ENCODE measurements at places on chromosomes 2 and 18.

- DNase-seq: no peak
Observed at GRCh38 chr2:240869109-240869955, 708 bp downstream of the AGXT start.

DNA sequence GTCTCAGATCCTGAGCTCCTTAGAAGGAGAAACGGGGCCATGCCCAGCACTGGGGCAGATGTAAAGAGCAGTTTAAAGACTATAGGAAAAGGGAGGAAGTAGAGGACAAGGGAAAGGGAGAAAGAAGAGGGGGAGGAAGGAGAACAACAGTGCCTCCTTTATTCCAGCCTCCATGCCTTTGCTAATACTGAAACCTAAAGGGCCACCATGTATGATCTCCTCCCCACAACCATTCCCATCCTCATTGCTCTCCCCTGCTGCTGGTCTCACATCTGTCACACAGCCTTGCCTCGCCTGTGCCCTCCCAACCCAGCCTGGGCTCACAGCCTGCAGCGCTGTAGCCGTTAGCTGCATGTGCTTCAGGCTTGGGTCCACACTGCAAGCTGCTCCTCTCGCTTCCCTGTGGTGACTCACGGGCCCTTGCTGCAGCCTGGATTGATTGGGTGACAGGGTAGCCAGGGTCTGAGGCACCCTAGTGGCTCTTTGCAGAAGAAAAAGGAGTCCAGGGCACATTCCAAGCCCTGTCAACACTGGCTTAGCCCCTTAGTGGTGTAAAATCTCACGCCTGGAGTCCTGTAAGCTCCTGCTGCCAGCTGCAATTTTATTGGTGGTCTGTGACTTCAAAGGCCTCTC, 281.9 kb downstream of the SRBD1 start:
- DNase-seq: no peak

DNA sequence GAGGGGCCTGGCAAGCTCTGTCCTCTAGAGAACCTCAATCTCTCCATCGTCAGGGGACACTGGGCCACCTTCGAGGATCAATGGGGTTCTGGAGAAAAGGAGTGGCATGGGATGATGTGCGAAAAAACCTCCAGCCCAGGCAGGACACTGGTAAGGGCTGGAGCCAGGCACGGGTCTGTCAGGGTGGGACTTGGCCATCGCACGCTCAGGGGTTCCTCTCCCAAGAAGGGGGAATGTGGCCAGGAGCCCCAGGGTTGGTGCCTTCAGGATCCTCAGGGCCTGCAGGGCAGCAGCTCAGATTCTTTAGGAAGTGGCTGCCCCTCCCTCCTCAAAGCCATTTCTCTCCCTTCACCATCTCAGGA, 46.8 kb upstream of the PLB1 start:
- no peak for DNase-seq

DNA sequence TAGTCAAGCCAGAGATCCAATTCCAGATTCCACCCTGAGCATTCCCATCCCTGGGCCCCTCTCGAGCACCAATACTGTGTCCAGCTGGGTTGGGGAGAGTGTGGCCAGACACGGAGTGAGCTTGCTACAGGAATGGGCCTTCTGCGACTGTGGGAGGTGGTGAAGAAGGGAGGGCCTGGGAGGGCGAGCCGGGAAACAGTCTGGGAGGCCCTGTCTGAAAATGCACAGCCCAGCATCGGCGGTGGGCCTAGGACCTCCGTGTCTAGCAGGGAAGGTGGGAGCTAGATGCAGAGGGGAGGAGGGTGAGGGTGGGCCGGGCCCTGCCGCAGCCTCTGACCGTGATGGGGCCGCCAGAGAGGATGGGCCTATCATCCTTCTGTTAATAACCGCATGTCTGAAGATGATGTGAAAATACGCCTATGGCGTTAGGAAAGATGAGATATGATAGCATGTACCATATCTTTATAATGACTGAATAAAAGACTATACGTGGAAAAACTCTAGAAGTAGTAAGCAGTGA, 1.9 kb upstream of the OTOS start:
- no peak for DNase-seq

Measured in kidney capillary endothelial cell (primary cell).